ENCODE measurements at places on chromosomes 3 and 15.
A peak's percentile ranks its signal among the peaks of the same experiment; 100 is the strongest.

GRCh38 chr3:197398286-197398878 lies 100.0 kb upstream of the DLG1 start:
- peaks cover 2% of the 10 kb centered on the region for H3K27me3 ChIP-seq
- H3K36me3 ChIP-seq = no peaks in the 10 kb centered on the region
- H3K27ac ChIP-seq = peak overlapping the region; percentile 68
- H3K4me3 ChIP-seq = no peak overlapping the region

GRCh38 chr3:16596352-16597032 lies 8.7 kb downstream of the DAZL start:
- H3K27me3 ChIP-seq = peaks cover 37% of the 10 kb centered on the region
- H3K36me3 ChIP-seq = no peaks in the 10 kb centered on the region
- peak; percentile 17 for DNase-seq
- H3K27ac ChIP-seq = peak overlapping the region; percentile 85

DNA sequence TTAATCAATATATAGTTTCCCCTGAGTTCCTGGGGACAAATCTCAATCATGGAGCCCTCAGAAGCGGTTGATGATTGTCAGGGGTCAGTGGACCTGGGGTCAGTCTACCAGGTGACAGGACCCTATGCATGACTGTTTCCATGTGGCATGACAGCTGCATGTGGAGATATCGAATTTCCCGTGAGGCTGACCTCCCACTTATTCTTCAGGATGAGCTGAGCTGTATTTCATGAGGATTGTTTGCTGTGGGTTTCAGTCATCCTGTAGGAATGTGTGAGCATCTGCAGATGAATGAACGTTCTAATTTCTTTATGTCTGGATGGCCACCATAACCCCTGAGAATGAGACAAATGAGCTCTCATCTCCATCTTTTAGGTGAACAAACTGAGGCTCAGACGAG lies 93.0 kb upstream of the HES1 start:
- peaks cover 9% of the 10 kb centered on the region for H3K4me1 ChIP-seq
- no peak overlapping the region for H3K27ac ChIP-seq
- H3K27me3 ChIP-seq = peaks cover 9% of the 10 kb centered on the region
- no peaks in the 10 kb centered on the region for H3K36me3 ChIP-seq
- no peak for DNase-seq

- H3K4me1 ChIP-seq = peaks cover 10% of the 10 kb centered on the region
- H3K27me3 ChIP-seq = peaks cover 17% of the 10 kb centered on the region
- H3K27ac ChIP-seq = no peak overlapping the region
- no peaks in the 10 kb centered on the region for H3K36me3 ChIP-seq
Measured at GRCh38 chr3:159860269-159861116, 128.1 kb upstream of the IL12A start.

- H3K4me3 ChIP-seq = no peak overlapping the region
- H3K4me1 ChIP-seq = peaks cover 11% of the 10 kb centered on the region
- H3K27me3 ChIP-seq = no peaks in the 10 kb centered on the region
- no peak overlapping the region for H3K27ac ChIP-seq
- DNase-seq = no peak
- H3K36me3 ChIP-seq = no peaks in the 10 kb centered on the region
Measured at GRCh38 chr3:182787302-182788036, 5.8 kb upstream of the ATP11B start.

- H3K27ac ChIP-seq = no peak overlapping the region
- no peaks in the 10 kb centered on the region for H3K4me1 ChIP-seq
- no peak overlapping the region for H3K4me3 ChIP-seq
- no peak for DNase-seq
Measured at GRCh38 chr3:10521772-10522441, 16.5 kb upstream of the ATP2B2 start.

- H3K4me3 ChIP-seq = no peak overlapping the region
- no peak overlapping the region for H3K27ac ChIP-seq
- no peaks in the 10 kb centered on the region for H3K36me3 ChIP-seq
- no peaks in the 10 kb centered on the region for H3K27me3 ChIP-seq
- no peaks in the 10 kb centered on the region for H3K4me1 ChIP-seq
Measured at GRCh38 chr3:2958551-2958950, 151.6 kb downstream of the IL5RA start.

DNA sequence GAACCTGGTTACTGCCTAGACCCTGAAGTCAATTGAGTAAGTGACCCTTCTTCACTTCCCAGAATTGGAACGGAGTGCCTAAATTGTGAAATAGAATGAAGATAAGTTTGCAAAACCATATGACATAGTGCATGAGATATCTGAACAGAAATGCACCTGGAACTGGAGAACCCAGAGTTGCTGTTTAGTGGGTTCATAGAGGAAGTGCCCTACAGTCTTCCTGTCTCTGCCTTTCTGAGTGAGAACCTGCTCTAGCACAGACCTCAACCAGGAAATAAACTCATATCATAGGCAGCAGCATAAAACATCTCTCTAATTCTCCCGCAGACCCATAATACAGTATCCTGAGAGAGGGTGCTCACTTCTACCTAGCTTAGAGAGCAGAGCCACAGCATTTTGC lies 82.9 kb downstream of the EOMES start:
- peaks cover 4% of the 10 kb centered on the region for H3K36me3 ChIP-seq
- no peak overlapping the region for H3K4me3 ChIP-seq
- no peaks in the 10 kb centered on the region for H3K27me3 ChIP-seq
- peak; percentile 11 for DNase-seq
- peaks cover 8% of the 10 kb centered on the region for H3K4me1 ChIP-seq

- H3K4me1 ChIP-seq = peaks cover 8% of the 10 kb centered on the region
- no peak overlapping the region for H3K27ac ChIP-seq
- peaks cover 34% of the 10 kb centered on the region for H3K27me3 ChIP-seq
- DNase-seq = no peak
Measured at GRCh38 chr15:81111510-81112470, 22.3 kb upstream of the CFAP161 start.

DNA sequence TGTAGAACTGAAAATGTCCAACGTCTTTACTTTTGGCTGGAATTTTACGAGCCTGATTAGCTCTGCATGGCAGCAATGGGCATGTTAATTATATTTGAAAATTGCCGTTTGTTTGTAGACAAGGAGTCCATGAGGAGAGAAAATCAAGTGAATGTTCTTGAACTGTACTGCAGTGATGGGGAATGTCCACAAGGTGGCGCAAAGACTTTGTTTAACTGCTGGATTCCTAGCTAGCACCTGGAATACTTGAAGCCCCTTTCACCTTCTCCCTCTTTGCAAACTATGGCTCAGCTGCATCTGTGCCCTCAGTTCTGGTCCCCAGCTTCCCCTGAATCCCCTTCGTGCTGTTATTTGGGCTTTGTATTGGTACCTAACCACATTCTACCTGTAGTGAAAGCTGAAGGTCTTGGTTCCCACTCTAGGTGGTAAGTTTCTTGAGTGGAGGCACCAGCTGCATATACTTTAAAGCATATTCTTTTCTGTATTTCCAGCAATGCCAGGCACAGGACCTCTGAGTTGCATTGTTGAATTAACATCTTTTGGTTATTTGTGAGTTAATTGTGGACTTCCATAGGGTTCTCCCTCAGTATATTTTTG lies 25.3 kb downstream of the EXOG start:
- no peak overlapping the region for H3K4me3 ChIP-seq
- peaks cover 33% of the 10 kb centered on the region for H3K4me1 ChIP-seq
- no peaks in the 10 kb centered on the region for H3K27me3 ChIP-seq

- no peak for DNase-seq
- no peak overlapping the region for H3K4me3 ChIP-seq
- no peaks in the 10 kb centered on the region for H3K36me3 ChIP-seq
- H3K27me3 ChIP-seq = no peaks in the 10 kb centered on the region
- no peak overlapping the region for H3K27ac ChIP-seq
Measured at GRCh38 chr3:78741066-78741645, 1026.6 kb downstream of the ROBO1 start.

DNA sequence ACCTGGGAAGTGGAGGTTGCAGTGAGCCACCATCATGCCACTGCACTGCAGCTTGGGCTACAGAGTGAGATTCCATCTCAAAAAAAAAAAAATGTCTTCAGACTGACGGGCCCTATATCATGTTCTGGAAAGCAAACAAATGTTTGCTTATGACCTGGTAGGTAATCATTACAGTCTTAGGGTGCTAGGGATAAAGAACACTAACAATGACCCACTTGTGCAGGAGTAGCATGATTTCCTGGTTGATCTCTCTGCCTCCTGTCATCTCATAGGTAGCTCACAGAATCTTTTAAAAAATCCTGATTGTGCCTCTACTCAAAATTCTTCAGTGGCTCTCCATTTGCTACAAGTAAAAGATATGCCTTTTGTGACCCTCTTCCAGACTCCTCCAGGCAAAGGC lies 74.5 kb upstream of the TSPAN3 start:
- peaks cover 5% of the 10 kb centered on the region for H3K4me1 ChIP-seq
- no peak for DNase-seq
- H3K27me3 ChIP-seq = no peaks in the 10 kb centered on the region
- H3K4me3 ChIP-seq = no peak overlapping the region

DNA sequence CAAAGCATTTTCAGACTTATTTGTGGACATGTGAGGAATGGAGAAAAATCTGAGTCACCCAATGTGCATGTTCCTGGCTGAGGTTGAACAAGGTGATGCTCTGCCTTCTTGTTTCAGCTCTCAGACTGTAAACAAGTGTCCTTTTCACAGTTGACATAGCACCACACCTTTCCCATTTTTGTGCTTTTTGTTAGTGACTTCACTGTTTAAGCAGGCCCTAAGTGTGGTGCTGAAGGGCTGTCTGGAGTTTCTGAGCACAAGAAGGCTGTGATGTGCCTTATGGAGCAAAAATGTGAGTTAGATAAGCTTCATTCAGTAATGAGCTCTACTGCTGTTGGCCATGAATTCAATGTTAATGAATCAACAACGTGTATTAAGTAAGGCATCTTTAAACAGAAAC lies 20.4 kb downstream of the ABI3BP start:
- no peaks in the 10 kb centered on the region for H3K27me3 ChIP-seq
- H3K4me1 ChIP-seq = no peaks in the 10 kb centered on the region
- no peaks in the 10 kb centered on the region for H3K36me3 ChIP-seq
- H3K4me3 ChIP-seq = no peak overlapping the region
- H3K27ac ChIP-seq = no peak overlapping the region

DNA sequence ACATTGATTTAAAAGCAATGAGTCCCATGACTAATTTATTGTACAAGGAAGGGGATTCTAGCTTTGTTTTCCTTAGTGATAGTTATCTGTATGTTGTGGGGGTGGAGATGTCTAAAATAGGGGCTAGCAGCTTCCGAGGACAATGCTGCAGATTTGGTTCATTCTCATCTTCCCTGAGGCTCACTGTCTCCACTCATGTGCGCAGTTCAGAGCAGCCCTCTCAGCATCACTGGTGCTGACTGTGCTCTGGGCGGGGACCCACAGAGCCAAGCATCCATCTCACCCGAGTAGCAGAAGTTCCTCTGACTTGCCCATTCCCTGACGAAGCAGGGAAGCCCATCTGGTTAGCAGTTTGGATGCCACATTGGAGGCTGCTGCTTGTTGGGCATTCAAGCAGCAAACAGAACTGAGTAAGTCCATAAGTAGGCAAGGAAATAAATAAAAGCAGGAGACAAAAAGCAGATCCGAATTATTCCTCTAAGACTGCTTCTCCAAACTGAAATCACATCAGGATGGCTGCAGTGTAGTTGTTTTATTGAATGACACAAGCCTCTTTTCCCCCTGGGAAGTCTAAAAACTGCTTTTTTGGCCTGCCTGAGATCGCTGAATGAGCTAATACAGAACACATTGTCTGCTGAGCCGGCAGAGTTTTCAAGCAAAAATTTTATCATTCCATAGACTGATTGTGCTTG lies 27.5 kb downstream of the RARB start:
- peaks cover under 1% of the 10 kb centered on the region for H3K4me1 ChIP-seq
- no peaks in the 10 kb centered on the region for H3K36me3 ChIP-seq
- H3K27ac ChIP-seq = no peak overlapping the region
- DNase-seq = no peak

DNA sequence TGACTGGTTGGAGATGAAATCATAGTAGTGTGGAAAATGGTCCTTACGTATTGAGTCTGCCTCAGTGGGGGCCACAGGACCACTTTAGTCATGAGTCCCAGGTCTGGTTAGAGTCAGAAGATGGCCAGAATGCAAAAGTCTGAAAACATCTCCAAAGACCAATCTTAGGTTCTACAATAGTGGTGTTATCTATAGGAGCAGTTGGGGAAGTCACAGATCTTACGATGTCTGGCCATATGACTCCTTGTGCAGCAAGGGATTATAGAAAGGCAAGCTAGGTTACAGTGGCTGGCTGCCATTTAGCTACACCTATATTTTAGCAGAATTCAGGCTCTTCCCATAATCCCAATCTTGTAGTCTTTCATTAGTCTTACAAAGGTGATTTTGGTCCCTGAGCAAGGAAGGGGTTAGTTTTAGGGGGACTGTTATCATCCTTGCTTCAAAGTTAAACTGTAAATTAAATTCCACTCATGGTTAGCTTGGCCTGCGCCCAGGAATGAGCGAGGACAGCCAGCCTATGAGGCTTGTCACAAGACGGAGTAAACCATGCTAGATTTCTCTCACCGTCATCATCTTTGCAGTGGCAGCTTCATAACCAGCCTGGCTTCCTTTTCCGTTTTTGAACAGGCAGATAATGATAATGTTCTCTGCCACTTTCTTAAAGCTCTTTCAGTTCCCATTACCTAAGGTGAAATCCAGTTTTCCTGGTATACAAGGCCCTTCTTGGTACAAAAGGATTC lies 134.1 kb downstream of the VPS8 start:
- peaks cover 4% of the 10 kb centered on the region for H3K4me1 ChIP-seq
- no peak overlapping the region for H3K4me3 ChIP-seq
- DNase-seq = no peak
- H3K27ac ChIP-seq = no peak overlapping the region

DNA sequence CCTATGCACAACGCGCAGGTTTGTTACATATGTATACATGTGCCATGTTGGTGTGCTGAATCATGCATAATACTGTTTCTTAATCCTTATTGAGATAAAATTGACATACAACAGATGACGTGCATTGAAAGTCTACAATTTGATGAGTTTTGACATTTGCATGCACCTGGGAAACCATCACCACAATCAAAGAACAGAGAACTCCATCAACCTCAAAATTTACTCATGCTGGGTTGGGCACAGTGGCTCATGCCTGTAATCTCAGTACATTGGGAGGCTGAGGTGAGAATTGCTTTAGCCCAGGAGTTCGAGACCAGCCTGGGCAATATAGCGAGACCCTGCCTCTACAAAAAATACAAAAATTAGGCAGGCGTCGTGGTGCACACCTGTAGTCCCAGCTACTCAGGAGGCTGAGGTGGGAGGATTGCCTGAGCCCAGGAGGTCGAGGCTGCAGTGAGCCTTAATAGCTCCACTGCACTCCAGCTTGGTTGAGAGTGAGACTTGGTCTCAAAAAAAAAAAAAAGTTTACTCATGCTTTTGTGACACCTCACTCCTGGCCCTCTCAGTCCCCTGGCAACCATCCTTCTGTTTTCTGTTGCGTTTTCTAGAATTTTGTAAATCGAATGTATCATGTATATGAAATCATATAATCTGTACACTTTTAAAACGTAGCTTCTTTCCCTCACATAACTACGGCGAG lies 56.6 kb downstream of the BHLHE40 start:
- H3K36me3 ChIP-seq = peaks cover 3% of the 10 kb centered on the region
- peaks cover 55% of the 10 kb centered on the region for H3K4me1 ChIP-seq
- no peaks in the 10 kb centered on the region for H3K27me3 ChIP-seq
- no peak overlapping the region for H3K4me3 ChIP-seq
- DNase-seq = no peak
- H3K27ac ChIP-seq = peak overlapping the region; percentile 55
